ENCODE measurements at places on chromosomes 6 and 20. TPM values are rescaled to one million over a fixed set of nuclear protein-coding genes. Genes with fewer than 3 reads are reported as not detected.

Gene SAMD5
- not detected for total RNA-seq

Gene PLCB1
- 3.1 TPM for total RNA-seq

Gene CRISP2
- not detected for total RNA-seq

Gene SYNDIG1
- not detected for total RNA-seq

Gene PRL
- total RNA-seq, result 0.52 TPM

Gene PPP1R16B
- total RNA-seq, result 81.4 TPM

Gene BPIFB1
- not detected for total RNA-seq

Gene TXLNB
- 0.11 TPM for total RNA-seq

Gene LGSN
- not detected for total RNA-seq

Gene SIRPD
- not detected for total RNA-seq

Gene DSTN
- total RNA-seq, result 55.5 TPM

Gene C6orf163
- total RNA-seq, result 1.3 TPM

Gene KHDC1L
- total RNA-seq, result not detected

Gene TRDN
- total RNA-seq, result not detected

Gene MAPK13
- 60.4 TPM for total RNA-seq

Gene RAET1G
- total RNA-seq, result not detected

Gene BPIFB2
- not detected for total RNA-seq

Gene ECI2
- total RNA-seq, result 58.8 TPM

Gene OR2H2
- total RNA-seq, result not detected
